Thyroid gland (tissue), 4 donors: ENCODE measurements at places on chromosomes 6 and 20.

DNA sequence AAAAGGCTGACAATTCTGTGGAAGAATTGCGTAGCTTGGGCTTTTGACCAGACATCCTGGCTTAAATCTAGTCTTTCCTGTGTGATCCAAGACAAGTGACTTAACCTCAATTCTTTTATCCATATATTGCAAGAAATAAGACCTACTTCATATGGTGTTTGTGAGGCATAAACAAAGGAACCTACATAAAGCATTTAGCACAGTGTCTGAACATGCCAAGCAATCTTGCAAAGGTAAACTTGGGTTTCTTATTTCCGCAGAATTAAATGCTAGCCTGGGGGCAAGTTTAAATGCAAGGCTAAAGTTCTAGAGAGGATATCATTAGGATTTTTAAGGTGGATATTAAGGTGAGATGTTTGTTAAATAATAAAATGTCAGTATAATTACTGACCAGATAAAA lies 47.9 kb downstream of the HDDC2 start:
- no peak for DNase-seq

- DNase-seq = no peak
These were observed 35.8 kb downstream of the C6orf15 start for GRCh38 chr6:31076611-31077010.

- no peak for DNase-seq
These were observed 176.3 kb downstream of the ADGRG6 start for GRCh38 chr6:142478117-142478516.

DNA sequence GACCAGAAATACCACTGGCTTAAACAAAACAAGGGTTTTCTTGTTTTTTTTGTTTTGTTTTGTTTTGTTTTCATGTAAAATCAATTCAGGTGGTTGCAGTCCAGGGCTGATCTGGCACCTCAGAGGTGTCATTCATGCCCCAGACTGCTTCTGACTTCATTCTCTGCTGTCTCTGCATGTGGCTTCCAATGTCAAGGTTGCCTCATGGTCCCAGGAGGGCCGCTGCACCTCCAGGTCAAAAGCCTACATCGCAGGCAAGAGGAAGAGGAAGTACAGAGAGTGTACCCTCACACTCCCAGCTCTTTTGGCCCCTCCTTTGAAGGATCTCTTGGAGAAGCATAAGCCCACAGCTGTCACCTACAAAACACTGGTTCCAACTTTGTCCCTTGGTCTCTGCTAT lies 1.4 kb upstream of the BTN3A1 start:
- no peak for DNase-seq

GRCh38 chr20:45484676-45485075 lies 15.1 kb downstream of the WFDC2 start:
- no peak for DNase-seq

DNA sequence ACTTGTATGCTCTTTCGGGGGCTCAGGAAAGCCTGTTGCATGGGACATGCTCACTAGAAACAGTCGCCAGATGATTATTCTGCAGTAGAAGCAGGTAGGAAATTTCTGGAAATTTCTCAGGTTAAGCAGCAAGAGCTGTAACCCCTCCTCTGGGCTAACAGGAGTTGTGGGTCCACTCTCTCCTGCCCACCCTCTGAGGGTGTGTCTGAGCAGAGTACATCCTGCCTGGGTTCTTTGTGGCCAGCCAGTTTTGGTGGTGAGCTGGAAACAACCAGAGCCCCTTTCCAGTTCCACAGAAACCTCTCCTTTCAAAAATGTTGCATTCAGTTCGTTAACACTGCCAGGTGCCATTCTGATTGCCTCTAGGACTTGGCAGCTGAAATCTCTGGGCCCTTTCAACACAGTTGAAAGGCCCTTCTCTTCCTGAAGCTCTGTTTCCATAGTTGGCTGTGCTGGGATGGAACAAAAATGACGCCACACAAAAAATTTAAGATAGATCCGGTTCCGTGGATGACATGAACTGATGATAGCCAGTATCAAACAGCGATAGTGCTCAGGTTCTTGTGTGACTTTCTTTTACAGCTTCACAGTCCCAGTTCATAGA lies 38.5 kb downstream of the PLCG1 start:
- DNase-seq = peak; percentile 1

DNA sequence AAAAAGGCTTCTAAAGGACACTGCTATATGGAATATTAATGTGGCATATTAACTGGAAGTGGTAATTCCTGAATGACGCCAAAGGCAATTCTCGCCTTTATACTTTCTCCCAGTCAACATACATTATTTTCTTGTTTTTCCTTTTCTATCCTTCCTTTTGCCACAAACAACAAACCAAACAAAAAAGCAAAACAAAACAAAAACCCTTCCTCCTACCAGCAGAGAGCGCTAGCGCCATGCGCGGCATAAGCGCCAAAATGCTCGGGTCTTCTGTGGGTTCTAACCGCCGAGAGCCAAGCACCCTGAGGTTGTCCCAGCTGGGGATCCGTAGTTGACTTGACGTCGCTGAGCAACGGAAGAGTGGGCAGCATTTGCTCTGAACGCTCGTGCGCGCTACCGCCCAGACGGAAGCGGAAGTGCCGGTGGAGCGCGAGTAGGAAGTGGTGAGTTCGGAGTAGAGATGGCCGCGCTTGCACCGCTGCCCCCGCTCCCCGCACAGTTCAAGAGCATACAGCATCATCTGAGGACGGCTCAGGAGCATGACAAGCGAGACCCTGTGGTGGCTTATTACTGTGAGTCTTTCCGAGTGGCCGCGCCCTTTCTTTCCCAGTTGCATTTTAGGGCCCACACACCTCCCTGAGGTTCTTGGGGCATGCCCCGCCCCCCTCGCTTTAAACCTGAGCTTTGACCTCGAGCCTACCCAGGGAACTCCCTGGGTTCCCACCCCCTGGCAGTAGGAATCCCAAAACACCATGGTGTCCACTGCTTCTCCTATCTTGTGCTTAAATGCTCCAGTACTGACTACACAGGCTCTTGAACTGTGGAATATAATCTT lies at the start of the genes NMBR and VTA1:
Gene NMBR (minus strand): TSS at position 295 of the 835 bp plus-strand sequence. CDS start 58,464 bp downstream, outside the sequence.
Gene VTA1 (plus strand): TSS at position 436 of the 835 bp plus-strand sequence. CDS start 25 bp downstream, at position 461.
- DNase-seq = peak; percentile 98

GRCh38 chr6:37005061-37005810 lies at the start of gene FGD2:
Gene FGD2, plus strand, starts transcription at chr6:37005655. Its CDS starts 163 bp downstream, at chr6:37005818.
- peak; percentile 72 for DNase-seq

GRCh38 chr20:62860391-62860923 lies 1.2 kb downstream of the TCFL5 start:
- DNase-seq = no peak

GRCh38 chr20:35541118-35541782 lies 628 bp upstream of the ERGIC3 start:
- no peak for DNase-seq

DNA sequence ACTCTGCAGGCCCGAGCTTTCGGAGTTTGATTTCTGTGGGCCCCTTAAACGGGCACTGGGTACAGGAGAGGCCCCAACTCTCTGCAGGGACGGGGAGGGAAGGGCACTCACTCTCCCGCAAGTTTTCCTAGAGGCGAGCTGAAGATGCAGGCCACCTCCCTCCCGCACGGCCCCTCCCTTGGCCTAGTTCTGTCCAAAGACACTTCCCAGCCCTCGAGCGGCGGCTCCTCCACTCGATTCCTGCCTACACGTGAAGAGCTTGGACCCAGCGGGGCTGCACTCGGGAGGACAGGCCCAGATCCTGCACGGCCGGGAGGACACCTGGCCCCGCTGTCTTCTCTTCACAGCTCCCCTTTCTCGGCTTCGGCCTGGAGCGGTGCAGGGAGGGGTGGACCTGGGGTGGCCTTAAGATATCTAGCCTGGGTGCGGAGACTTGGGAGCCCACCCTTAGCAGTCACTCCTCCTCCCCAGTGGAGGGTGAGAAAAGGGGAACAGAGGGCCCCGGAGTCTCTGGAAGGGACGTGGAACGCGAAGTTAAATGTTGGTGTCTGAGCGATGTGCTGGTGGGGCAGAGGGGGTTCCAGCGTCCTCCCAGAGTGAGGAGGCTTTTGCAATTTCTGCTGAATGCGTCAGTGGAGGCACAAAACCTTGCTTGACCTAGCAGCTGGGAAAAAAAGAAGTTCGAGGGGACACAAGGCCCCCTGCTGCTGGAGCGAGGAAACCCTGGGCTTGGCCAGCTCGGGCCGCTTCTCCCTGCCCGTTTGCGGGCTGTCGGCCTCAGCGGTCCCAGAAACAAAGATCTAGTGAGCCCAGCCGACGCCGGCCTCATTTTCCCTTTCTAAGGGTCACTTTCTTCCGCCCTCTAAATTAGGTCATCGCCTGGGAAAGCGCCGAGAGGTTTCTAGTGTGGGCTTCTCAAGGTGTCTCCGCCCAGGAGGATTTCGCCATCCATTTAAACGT lies 4.9 kb downstream of the OLIG3 start:
- no peak for DNase-seq

- no peak for DNase-seq
These were observed 32.9 kb upstream of the BACH2 start for GRCh38 chr6:90329386-90330077.

DNA sequence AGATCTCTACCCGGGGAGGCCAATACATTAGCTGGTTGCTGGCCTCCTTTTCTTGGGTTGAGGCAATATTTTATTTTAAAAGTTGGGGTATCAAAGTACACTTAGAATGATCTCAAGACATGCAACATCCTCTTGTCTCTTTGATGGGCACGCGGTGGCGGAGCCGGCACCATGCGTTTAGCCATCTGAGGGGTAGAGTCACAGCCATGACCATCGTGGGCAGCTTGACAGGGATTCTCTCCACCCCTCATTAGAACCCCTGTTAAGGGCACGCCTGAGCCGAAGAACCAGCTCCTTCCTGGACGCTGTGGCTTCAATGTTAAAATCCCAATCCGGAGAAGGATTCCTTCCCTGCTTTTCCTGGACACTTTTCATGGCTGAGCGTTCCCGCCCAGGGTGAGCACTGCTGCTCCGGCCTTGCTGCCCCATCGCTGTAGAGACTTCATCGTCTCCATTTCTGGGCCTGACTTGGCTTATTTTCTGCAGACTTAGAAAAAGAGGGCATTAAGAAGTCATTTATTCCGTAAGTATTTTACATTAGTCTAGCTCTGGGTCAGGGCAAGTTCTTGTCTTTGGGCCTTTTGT lies 142.7 kb upstream of the CDH4 start:
- DNase-seq = no peak

DNA sequence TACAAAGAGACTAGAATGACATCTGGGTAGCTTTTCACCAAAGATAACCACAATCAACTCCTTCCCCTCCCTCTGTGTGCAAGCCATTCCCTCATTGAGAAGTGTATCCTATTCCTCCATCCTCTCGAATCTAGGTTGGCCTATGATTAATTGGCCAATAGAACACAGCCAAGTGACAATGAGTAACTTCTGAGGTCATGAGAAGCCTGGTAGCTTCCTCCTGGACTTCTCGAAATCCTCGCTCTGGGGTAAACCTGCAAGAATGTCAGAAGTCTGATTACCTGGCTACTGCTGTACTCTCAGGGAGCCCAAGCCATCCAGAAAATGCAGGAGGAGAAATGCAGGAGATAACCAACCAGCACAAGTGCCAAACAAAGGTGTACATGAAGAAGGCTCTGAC lies 13.1 kb downstream of the ARHGAP18 start:
- no peak for DNase-seq

DNA sequence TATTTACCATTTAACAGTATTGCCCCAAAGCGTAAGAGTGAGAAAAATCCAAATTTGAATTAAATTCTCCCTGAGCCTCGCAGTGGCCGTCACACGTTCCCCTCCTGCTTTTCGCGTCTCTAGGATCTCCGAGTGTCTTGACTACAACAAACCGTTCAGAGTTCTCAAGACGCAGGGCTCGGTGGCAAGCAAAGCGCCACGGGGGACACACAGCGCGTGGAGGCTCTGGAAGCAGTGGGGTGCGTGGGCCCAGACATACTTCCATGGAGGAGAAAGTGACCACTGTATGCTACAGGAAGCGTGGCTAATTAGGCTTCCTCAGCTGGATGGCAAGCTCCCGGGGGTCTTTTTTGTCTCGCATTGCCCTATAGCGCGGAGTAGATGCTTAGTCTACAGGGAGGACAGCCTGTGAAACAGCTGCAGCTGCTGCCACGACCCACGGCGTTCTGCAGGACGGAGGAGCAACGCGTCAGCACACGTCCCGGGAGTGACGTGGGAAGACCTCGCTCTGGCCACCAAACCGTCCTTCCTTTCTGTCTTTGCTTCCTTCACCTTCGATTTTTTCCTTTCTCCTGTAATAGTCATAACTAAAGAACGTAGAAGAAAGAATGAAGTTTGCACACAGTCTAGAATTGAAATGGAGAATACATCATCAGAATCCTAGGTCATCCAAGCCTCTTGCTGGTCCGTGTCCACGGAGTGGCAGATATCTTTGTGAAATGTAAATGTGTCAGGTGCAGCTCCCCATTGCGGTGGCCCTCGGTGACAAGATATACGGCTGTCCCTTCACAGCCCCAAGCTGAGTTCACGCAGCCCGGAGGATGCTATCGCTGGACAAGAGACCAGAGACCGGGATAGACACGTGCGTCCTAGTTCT lies 104.2 kb upstream of the QKI start:
- DNase-seq = no peak

DNA sequence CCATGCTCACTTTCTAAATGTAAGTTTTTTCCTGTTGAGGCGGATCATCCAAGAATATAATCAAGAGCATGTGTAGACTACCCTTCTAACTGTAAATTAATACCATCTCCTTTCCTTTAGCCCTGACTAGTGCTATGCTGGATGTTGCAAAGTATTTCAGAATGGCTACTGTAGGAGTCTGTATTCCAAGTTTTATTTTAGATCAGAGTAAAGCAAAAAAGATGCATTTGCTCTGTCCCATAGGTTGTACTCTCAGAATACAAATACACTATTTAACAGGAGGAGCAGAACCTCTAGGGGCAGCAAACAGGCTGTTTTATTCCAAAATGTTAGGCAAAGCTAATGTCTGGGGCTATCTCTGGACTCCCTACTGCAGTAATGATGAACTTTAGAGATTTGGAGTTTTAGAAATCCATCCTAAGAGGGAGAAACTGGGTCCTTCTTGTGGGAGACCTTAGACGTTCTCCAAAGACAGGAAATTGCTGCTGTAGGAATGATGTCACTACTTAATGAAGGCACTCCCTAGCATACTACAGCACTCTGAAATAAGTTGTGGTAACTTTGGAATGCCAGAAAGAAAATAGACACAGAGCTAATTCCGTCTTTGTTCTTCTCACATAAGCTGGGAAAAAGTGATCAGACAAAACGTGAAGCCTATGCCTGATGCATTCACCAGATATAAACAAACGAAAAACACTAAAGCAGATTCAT lies 392.4 kb upstream of the HS3ST5 start:
- no peak for DNase-seq

- DNase-seq = no peak
These were observed 11.1 kb downstream of the SAMD3 start for GRCh38 chr6:130211691-130212090.
